Kidney (tissue), 22 donors: ENCODE measurements at places on chromosomes 16 and 17. TPM values are rescaled to one million over a fixed set of nuclear protein-coding genes. Genes with fewer than 3 reads are reported as not detected.

RNF213 gene
- 276 TPM for total RNA-seq

ABCC3 gene
- 156 TPM for total RNA-seq

SKAP1 gene
- 34.8 TPM for total RNA-seq

SLC5A11 gene
- 1.2 TPM for total RNA-seq

KRTAP1-5 gene
- not detected for total RNA-seq

PIK3R5 gene
- 19.1 TPM for total RNA-seq

DNA sequence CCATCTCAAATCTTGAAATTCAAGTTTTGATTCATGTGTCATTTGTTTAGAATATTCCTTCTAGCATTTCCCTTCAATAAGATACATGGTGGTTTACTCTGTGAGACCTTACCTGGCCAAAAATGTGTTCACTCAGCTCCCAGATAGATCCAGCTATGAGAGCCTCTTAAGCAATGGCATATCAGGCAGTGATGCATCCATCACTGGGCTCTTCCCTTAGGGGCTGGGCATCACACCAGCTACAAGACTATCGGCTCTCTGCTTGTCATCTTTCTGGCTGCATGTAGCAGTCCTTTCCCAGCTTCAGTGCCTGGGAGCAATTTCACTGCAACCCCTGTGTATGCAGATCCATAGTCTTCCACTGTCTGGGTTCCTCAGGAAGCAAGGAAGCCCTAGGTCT, 40.6 kb downstream of the GOSR1 start:
- H3K4me1 ChIP-seq = no peaks in the 10 kb centered on the region
- DNase-seq = no peak
- H3K27me3 ChIP-seq = no peaks in the 10 kb centered on the region
- peaks cover 34% of the 10 kb centered on the region for H3K36me3 ChIP-seq

DNA sequence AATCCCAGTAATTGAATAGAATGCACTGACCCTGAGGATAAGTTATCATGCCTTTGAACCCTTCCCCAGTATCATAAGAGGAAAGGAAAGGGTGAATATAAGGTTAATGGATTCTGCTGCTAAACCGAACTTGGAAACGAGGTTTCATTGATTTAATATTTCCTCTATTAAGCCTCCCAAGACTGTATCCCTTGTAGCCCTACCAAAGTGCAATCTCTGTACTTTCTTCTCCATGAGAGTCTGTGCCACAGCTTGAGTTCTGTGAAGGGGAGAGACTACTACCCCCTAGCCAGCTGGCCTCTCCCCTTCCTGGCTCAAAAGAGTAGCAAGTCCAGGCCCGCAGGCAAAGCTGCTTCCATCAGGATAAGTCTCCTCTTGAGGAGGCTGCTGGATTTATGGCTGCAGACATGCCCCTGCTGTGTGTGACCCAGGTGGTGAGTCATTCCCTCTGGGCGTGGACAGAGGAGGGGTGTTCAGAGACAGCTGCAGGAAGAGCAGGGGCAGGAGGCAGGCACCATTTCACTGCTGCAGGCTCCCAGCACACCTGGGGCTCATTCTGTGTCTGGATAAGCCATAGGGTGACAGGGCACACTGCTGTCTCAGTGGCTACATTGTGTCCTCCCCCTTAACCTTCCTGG, 58.4 kb downstream of the TOM1L2 start:
- no peak overlapping the region for H3K4me3 ChIP-seq
- H3K4me1 ChIP-seq = no peaks in the 10 kb centered on the region
- H3K27ac ChIP-seq = no peak overlapping the region
- H3K36me3 ChIP-seq = no peaks in the 10 kb centered on the region

GRCh38 chr17:32485261-32486110, 1.3 kb upstream of the CDK5R1 start:
- H3K27me3 ChIP-seq = no peaks in the 10 kb centered on the region
- peaks cover 3% of the 10 kb centered on the region for H3K36me3 ChIP-seq
- peaks cover 15% of the 10 kb centered on the region for H3K4me1 ChIP-seq
- DNase-seq = no peak

DNA sequence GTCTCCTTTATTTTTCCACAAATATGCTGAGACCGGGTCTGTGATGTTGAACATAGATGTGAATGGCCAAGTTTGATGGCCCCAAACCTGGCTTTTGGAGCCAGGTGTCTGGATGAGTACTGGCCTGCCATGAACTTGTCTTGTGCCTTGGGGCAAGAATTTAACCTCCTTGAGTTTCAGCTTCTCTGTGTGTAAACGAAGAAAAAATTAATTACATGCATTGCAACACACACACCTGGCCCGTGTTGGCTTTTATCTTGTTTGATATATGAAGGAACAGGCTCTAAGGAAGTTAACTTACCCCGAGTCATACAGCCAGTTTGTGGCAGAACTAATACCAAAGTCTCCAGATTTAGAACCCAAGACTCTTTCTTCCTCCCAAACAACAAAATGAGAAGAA, 13.1 kb downstream of the FBXO39 start:
- H3K36me3 ChIP-seq = no peaks in the 10 kb centered on the region
- DNase-seq = no peak
- no peak overlapping the region for H3K4me3 ChIP-seq
- H3K4me1 ChIP-seq = no peaks in the 10 kb centered on the region

DNA sequence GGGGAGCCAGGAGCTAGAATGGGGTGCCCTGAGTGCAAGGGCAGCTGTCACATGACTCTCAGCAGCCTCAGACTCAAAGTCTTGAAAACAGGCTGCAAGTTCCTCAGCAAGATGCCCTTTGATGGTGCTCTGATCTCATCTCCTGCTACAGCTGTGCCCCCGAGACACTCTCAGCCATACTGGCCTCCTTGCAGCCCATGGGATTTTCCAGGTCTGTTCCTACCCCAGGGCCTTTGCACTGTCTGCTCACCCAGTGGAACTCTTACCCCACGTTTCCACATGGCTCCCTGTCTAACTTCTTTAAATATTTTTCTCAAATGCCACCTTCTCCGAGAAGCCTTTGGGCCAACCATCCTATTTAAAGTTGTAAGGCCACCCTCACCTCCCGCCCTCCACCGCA, 146.9 kb downstream of the C16orf95 start:
- H3K4me1 ChIP-seq = no peaks in the 10 kb centered on the region
- H3K4me3 ChIP-seq = no peak overlapping the region
- no peaks in the 10 kb centered on the region for H3K36me3 ChIP-seq
- no peaks in the 10 kb centered on the region for H3K27me3 ChIP-seq

DNA sequence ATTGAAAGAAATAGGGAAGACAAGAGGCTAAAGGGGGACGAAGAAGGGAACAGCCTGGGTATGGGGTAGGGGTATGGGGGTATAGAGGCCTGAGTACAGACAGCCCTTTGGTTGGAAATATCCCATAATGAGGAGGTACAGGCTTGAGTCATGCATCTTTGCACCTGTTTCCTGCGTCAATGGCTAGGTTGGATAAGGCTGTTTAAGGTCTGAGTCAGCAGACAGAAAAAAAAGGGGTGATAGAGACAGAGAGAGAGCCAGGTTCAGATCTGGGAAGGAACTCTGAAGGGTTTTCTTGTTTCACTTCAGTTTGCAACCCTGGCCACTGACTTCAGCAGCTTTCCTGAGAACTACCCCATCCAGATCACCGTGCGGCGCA, 8.5 kb downstream of the FNDC8 start:
- H3K4me3 ChIP-seq = no peak overlapping the region
- H3K36me3 ChIP-seq = peaks cover 1% of the 10 kb centered on the region
- DNase-seq = no peak
- no peak overlapping the region for H3K27ac ChIP-seq
- H3K27me3 ChIP-seq = no peaks in the 10 kb centered on the region
- H3K4me1 ChIP-seq = peaks cover 8% of the 10 kb centered on the region

DNA sequence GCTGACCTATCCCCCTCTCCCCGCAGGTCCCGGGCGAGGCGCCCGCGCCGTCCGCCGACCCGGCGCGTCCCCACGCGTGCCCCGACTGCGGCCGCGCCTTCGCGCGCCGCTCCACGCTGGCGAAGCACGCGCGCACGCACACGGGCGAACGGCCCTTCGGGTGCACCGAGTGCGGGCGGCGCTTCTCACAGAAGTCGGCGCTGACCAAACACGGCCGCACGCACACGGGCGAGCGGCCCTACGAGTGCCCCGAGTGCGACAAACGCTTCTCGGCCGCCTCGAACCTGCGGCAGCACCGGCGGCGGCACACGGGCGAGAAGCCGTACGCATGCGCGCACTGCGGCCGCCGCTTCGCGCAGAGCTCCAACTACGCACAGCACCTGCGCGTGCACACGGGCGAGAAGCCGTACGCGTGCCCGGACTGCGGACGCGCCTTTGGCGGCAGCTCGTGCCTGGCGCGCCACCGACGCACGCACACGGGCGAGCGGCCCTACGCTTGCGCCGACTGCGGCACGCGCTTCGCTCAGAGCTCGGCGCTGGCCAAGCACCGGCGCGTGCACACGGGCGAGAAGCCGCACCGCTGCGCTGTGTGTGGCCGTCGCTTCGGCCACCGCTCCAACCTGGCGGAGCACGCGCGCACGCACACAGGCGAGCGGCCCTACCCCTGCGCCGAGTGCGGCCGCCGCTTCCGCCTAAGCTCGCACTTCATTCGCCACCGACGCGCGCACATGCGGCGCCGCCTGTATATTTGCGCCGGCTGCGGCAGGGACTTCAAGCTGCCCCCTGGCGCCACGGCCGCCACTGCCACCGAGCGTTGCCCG, 10.3 kb downstream of the ZNF771 start:
- peak overlapping the region; percentile 78 for H3K27ac ChIP-seq
- no peaks in the 10 kb centered on the region for H3K27me3 ChIP-seq
- peak; percentile 89 for DNase-seq
- peaks cover 14% of the 10 kb centered on the region for H3K4me1 ChIP-seq

GRCh38 chr16:4488499-4488967, 12.3 kb downstream of the HMOX2 start:
- H3K27me3 ChIP-seq = no peaks in the 10 kb centered on the region
- DNase-seq = no peak
- H3K4me1 ChIP-seq = peaks cover 21% of the 10 kb centered on the region
- H3K4me3 ChIP-seq = no peak overlapping the region

GRCh38 chr17:78724999-78725398, 57.1 kb downstream of the CYTH1 start:
- H3K36me3 ChIP-seq = no peaks in the 10 kb centered on the region
- no peak overlapping the region for H3K27ac ChIP-seq
- H3K4me1 ChIP-seq = no peaks in the 10 kb centered on the region
- no peak overlapping the region for H3K4me3 ChIP-seq
- no peak for DNase-seq

- H3K4me1 ChIP-seq = no peaks in the 10 kb centered on the region
- no peak overlapping the region for H3K27ac ChIP-seq
- no peak overlapping the region for H3K4me3 ChIP-seq
Measured at GRCh38 chr17:6104956-6105648, 34.9 kb downstream of the WSCD1 start.

DNA sequence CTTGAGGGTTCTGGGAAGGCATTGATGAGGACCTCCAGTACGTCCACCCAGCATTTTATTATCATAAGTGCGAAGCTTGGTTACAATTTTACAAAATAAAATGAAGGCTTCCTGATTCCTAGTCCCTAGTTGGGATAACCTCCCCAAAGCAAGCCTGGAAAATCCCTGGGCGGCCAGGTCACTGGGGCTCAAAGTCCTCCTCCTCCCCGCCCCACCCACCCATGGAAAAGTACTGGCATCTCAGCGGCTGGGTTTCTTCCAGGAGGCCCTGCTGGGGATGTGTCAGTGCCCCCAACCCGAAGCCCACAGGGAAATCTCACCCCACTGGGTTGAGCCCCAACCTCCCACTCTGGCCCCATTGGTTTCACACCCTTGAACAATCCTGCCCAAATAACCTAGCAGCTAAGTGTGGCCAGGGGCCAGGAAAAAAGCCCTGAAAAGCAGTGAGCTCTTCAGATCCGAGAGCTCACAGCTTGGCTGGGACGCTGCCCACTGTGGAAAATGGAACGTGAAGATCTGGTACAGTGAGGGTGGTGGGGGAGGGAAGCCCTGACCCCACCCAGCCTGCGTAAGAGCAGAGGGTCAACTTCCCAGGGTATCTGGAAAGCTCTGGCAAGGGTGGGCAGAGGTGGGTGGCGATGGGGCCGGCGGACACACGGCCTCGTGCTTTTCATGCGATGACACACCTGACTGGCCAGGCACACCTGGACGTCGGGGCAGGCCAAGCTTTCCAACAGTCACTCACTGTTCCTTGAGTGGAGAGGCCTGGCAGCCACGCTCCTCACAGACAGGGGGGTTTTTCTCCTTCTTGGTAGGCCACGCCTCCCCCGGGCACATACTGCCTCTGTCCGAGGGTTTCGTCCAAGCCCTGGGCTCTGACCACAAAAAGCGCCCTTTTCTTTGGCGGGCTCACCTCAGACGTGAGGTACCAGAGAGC, 324.5 kb downstream of the SOX9 start:
- no peaks in the 10 kb centered on the region for H3K4me1 ChIP-seq
- no peak for DNase-seq
- H3K4me3 ChIP-seq = no peak overlapping the region
- peak overlapping the region; percentile 44 for H3K27ac ChIP-seq

GRCh38 chr17:18191967-18192366, 8.3 kb downstream of the ALKBH5 start:
- H3K27me3 ChIP-seq = no peaks in the 10 kb centered on the region
- no peaks in the 10 kb centered on the region for H3K36me3 ChIP-seq
- H3K27ac ChIP-seq = no peak overlapping the region
- peaks cover 52% of the 10 kb centered on the region for H3K4me1 ChIP-seq
- H3K4me3 ChIP-seq = no peak overlapping the region

DNA sequence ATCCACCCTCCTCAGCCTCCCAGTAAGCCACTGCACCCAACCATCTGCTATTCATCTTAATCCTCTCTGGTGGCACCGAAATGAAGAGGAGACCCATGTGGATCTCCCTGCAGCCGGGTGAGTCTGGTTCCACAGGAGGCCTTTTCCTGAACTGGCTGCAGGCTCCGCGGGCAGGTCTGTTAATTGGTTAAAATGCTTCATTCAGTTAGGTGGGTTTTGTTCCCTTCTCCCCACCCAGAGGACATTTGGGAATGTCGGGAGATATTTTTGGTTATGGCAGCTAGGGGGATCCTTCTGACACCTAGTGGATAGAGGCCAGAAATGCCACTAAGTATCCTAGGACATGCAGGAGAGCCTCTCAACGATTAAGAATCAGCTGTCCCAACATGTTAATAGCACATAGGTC, 16.7 kb downstream of the C16orf54 start:
- no peak for DNase-seq
- H3K4me1 ChIP-seq = no peaks in the 10 kb centered on the region
- H3K27ac ChIP-seq = no peak overlapping the region
- no peaks in the 10 kb centered on the region for H3K36me3 ChIP-seq
- H3K27me3 ChIP-seq = no peaks in the 10 kb centered on the region

GRCh38 chr17:9842057-9842758, 16.5 kb downstream of the GLP2R start:
- H3K4me1 ChIP-seq = no peaks in the 10 kb centered on the region
- H3K27me3 ChIP-seq = no peaks in the 10 kb centered on the region
- H3K27ac ChIP-seq = no peak overlapping the region
- no peaks in the 10 kb centered on the region for H3K36me3 ChIP-seq
- DNase-seq = no peak
